ENCODE measurements at places on chromosomes 4 and X.

DNA sequence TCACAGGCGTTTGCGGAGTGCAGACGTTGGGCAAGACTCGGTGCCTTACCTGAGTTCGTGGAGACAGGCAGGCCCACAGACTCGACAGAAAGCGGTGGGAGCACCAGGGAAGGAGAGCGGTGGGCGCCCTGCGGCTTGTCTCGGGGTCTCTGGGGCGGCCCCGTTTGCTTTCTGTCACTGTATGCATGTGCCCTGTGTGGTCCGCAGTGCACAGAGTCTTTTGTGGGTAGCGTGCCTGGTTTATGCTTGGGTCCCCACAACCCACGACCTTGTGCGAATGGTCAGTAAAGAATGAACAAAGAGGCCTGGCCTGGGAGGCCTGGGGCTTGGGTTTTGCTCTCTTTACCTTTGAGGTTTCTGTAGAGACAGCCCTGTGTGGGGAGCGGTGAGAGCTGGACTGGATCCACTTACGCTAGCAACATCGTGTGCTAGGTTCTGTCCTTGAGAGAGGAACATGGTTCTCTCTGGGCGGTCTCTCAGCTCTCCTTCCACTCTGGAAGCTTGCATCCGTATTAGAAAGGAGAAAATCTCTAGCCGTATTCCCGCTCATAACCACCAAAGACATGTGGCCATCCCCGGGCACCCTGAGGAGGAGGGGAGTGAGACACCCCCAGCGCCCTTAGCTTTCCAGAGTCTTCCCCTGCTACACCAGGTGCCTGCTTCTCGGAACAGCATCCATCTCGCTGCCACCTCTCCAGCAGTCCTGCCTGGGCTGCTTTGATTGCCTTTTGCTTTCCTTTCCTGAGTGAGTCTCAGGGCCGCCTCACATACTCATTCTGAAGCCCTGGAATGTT is 1.2 kb downstream of the TADA2B start:
- DNase-seq: no peak

GRCh38 chrX:53318766-53319353 is 37.5 kb upstream of the IQSEC2 start:
- DNase-seq: no peak

GRCh38 chr4:35182451-35182850 is 1061.9 kb downstream of the ARAP2 start:
- no peak for DNase-seq

- peak; percentile 49 for DNase-seq
These were observed 17.0 kb upstream of the PAPSS1 start for GRCh38 chr4:107736924-107737448.

DNA sequence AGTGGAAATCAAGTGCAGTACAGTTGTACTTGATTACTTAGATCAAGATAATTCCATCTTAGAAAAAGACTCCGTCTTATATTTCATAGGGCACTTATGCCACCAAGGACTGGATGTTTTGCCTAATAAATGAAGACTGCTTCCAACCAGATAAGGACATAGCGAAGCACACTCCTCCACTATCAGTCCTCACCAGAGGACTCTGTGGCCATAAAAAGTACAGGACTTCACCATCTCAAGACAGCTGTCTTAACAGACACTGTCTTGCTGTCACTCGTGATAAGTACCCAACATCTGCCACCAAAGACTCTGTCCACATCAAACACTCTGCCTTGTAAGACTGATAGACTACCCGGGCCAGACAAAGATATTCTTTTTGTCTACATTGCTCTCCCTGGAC is 352.0 kb downstream of the TRAM1L1 start:
- no peak for DNase-seq

DNA sequence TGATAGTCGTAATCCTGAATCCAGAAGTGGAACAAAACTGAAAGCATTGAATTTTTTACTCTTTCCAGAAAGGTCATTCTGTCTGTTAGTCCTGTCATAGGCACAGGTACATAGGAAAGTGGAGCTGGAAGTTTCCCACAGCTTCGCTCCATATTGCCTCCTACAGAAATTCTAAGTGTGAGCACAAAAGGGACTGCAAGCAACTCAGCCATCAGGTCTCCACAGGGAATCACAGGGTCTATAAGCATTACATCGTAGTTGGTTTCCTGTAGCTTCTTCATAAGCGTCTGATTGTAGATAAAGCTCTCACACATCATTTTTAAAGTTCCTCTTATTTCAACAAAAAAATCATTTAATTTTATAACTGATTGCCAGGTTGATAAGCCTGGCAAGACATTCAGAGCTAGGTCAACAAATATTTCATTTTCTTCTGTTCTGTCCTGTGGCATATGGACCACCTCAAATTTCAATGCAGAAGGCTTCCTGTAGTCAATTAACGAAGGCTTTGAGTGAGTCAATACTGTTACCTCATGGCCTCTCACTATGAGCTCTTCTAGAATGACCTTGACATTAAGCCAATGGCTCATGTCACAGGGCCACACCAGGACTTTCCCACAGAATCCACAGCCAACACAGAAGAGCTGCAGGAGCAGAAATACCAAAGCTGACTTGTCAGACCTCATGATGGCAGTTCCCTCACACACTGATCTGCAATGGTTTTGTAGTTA is at the start of gene UGT2A3:
Gene UGT2A3, minus strand, starts transcription at position 727 of the 728 bp plus-strand sequence. Its CDS starts 44 bp downstream, at position 683.
- DNase-seq: no peak

DNA sequence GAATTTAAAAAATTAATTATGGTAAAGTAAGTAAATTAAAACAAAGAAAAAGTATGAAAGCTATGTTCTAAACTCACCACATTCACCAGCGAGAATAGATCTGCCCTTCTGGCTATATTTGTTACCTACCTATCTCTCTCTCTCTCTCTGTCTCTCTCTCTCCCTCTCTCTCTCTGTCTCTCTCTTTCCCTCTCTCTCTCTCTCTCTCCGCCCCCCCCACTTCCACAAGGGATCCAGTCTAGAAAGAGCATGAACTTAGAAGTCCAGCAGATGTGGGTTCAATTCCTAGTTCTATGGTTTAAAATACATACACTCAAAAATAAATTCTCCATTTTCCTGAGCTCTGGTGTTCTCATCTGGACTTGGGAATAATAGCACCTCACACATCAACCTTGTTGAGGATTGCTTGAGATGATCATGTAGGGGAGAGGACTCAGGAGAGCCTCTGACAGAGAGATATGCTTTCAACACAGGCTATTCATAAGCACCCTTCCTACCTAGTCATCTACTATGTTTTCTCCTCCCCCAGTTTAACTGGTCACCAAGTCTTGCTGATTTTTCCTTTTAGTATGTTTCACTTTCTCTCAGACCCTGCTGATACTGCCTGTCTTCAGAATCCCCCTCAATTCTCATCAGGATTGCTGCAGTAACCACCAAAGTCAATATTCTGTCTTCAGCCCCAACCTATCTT is 64.7 kb downstream of the SLC7A11 start:
- DNase-seq: no peak

DNA sequence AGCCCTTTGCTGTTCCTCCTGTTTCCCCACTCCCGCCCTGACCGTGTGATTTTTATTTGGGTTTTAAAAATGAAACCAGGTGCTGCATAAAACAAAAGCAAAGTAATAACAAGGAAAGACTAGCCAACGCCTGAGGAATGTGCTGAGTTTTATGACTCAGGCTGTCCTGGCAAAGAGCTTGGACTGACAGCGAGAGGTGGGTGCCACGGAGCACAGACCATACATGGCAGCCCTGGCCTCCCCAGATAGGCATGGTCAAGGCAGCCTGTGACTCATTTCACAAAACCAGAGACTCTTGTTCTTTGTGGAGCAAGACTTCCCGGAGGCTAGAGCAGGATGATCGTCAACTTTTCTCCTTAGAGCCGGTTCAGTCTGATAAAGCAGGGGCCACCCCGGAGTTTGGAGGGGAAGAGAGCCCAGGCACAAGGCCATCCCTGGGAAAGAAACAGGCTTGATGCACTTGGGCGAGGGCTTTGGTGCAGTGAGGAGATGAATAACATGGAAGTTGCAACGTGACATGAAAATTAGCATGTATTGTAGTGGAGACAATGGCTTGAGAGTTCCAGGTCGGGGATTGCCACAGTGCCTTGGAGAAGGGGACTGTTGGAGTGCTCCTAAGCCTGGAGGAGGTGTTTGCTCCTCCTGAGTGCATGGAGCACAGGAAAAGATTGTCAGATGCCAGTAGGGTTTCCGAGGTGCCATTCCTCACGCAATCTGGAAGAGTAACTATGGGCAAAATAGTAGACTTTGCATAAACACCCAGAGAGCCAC is 54.8 kb downstream of the C4orf51 start:
- DNase-seq: no peak

DNA sequence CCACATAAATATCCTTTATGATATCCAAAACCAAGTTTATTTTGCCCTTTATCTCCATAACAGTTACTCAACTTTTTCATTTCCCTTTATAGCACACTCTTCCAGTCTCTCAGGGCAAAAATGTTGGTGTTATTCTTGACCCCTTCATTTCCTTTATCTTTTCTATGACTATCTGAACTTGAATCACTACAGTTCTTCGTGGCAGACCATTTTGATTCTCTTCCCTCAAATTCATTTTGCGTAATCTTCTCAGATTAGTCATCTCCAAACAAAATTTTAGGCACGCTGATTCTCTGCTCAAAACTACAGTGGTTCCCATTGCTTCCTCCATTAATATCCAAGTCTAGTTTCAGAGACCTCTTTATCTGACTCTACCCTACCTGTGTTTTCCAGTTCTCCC is 26.1 kb downstream of the RUFY3 start:
- DNase-seq: no peak

GRCh38 chr4:121280425-121280824 is 100.4 kb downstream of the QRFPR start:
- no peak for DNase-seq

DNA sequence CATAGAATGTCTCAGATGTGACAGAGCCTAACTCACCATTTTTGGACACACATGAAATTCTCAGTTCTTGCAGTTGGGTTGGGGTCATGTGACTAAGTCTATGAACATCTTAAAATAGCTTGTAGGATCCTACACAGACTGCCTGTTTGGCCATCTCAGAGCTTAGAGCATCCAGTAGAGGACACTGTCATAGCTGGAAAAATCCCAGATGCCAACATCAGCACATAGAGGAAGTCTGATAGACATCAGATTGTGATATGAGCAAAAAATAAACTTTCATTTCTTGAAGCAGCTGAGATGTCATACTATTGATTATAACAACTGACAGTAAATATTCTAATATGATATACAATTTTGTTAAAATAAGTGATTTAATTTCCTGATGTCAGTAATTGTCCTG is 207.1 kb downstream of the TRAM1L1 start:
- no peak for DNase-seq

- DNase-seq: no peak
These were observed 111.6 kb upstream of the WDR17 start for GRCh38 chr4:175953960-175954521.

- DNase-seq: no peak
These were observed 65.6 kb upstream of the PGM2 start for GRCh38 chr4:37760840-37761239.

DNA sequence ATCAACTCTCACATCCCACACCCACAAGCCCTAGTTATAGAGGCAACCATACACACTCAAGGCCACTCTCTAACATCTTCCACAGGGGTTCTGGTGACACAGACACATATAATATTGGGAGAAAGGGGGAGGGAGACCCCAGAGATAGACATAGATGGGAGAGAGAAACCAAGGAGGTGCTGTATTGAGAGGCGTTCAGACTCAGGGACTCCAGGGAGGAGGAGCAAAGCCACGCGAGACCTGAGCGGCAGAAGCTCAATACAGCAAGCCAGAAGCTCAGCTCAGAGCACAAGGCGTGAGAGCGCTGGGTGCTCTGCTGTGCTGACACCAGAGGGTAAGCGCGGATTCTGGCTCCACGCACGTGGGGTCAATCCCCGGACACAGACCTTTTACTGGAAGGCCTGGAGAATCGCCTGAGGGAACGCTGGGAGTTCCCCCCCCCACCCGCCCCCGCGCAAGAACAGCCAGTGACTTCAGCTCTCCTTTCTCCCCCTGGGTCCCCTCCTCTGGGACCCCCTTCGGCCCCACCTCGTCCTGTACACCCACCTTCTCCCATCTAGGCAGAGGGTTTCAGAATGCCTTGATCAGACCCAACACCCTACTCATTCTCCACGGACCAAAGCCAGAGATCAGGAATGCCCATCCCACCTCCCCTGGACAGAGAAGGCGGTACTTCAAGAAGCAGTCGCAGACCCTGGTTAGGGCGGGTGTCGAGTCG is 8.7 kb downstream of the MSX1 start:
- DNase-seq: no peak

DNA sequence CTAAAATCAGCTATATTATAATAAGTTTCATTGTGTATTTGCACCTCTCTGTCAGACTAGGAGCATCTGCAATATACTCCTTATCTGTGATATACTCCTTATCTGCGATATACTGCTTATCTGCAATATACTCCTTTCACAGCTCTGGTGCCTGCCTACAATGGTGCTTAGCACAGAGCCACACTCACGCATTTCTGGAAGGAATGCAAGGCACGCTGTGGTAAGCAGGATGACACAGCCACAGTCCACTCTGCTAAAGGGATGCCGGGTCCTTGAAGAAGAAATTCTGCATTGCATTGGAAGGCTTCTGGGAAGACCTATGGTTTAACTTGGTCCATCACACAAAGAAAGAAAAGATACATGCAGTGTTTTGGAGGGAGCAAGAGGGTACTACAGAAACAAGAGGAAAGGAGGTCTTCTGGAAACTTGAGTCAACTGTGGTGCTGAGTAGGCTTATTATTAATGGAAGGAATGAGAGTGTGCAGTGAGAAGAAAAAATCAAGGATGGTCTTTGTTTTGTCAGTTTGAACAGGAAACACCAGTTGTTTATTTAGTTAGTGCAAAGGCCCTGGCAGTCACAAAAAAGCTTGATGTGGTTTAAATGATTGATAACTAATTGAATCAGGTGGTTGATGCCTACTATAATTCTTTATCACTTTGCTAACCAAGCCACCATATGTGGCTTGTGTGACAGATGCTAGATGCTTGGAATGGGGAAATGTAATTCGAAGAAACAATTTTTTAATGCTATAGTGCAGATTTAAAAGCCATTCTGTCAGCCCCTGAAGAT is 342.3 kb downstream of the GRXCR1 start:
- no peak for DNase-seq

DNA sequence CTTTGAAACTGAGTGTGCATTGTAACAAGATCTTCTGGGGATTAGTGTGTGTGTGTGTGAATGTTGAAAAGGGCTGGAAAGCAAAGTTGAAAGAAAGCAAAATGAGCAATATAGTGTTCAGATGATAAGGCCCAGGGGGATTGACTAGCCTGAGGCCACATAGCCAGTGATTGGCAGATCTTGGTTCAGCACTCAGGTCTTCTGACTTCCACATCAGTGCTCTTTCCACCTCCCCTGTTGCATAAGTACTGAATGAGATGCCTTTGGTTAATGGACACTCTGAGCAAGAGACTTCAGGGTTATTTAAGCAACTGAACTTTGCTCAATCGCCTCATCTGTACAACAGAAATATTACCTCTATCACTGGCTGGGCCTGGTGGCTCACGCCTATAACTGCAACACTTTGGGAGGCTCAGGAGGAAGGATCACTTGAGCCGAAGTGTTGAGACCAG is 120.4 kb downstream of the TMEM164 start:
- DNase-seq: no peak

GRCh38 chr4:55397520-55398321 is 2.0 kb downstream of the TMEM165 start:
- DNase-seq: no peak

GRCh38 chr4:11598591-11598990 is 169.9 kb upstream of the HS3ST1 start:
- no peak for DNase-seq

GRCh38 chr4:169115897-169116254 is 105.8 kb upstream of the CBR4 start:
- peak; percentile 2 for DNase-seq
